Mesenteric fat pad (tissue), 1 donor: ENCODE measurements at places on chromosomes 13 and 19. TPM values are rescaled to one million over a fixed set of nuclear protein-coding genes. Genes with fewer than 3 reads are reported as not detected.

DNA sequence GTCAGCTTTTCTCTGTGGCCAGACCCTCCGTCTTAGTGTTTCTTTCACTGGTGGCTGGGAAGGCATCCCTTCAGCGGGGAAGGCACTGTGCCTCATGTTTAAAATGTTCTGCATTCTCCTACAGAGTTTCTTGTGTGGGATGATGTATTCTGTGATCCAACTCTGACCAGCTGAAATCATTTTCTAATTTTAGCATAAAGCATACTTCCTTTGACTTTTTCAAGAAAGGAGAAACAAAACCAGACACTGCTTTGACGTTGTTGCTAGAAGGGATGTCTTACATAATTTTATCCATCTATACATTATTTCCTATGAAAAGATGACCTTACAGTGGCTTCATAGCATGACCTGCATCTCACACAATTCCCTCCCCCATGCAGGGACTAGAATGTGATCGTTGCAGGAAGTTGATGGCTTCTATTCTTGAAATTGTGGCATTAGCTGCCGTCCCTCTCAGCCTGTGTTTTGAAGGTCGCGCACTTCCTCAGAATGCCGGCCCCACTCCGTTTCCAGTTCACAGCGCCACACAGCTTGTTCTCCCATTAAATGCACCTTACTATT, 38.6 kb upstream of the TEX29 start:
- no peak for DNase-seq

The MAB21L1 gene
- total RNA-seq, result 0.61 TPM

DNA sequence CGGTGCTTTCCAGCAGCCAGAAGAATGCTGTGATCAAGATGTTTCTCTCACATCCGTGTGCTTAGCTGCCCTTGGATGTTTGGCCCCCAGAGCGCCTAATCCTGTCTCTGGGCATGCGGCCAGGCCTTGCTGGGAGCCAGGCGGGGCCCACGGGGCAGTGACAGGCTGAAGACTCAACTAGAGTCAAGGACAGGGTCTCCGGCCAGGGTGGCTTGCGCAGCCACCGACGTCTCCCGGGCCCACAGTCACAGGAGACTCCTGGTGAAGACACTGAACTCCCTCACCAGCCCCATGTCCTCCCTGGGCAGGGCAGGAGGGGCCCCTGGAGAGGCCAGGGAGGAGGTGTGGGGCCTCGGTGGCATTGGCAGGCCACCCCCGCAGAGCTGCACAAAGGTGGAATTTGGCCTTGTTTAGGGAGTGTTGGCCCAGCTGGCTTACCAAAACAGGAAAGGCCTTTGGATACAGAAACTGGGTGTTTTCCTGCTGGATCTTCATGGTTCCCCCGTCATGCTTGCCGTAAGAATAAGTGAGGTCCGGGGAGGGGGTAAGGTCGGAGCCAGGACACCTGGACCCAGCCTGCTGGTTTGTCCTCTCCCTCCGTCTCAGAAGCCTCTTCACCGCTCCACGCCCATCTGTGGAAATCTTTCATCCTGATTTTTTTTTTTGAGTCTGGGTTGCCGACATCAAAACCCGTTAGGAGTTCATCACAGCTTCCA, 10.0 kb upstream of the NDUFS7 start:
- DNase-seq, result no peak

- no peak for DNase-seq
These were observed 15.5 kb downstream of the ZNF610 start for GRCh38 chr19:52351512-52351911.

DNA sequence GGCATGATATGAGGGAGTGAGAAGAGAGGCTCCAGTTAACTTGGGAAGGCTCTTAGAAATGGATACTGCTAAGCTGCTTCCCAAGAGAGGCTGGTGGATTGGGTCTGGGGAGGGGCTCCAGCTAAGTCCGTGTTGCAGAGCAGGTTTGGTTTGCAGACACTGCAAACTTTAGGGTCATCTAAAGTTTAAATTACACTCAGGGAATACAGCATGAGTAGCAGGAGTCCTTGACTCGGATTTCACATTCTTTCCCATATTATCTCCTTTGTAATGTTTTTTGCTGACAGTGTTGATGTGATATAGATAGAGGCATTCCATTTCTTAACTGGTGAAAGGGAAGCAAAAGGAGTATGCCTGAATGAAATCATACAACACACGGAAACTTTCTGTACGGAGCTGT, 31.9 kb downstream of the SGCG start:
- no peak for DNase-seq

GRCh38 chr13:35770756-35771297, 294.3 kb upstream of the MAB21L1 start:
- DNase-seq, result no peak

DNA sequence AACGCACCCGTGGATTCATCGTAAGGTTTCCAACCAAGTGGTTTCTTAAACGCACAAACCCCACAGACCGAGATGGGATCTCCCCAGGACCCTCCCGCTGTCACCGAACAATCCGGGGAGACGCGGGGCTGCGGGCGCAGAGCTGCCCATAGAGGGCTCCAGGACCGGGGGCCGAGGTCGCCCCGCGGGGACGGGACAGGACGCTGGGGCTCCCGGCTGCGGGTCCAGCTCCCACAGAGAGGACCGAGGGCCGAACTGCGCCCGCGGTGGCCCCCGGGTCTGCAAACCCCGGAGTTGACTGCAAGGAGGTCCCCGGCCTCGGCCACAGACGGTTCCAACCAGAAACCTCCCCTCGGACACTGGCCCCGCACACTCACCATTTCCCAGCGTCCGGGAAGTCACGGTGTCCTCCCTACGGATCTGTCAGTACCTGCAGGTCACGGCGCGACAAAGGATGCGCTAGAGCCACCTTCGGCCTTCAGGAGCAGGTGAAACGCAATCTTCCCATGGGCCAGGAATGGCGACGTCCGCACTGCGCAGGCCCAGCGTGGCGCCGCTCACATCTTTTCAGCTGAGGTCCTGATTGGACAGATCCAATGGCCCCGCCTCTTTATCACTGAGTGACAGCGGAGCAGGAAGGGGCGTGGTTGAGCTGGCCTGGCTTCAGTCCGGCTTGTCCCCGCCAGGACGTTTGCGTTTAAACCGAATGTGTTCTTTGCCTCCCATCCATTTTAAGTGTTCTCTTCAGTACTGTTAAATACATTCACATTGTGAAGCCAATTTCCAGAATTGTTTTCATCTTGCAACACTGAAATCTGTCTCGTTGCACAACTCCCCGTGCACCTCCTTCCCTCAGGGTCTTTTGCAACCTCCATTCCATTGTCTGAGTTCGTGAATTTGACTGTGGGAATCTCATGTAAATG, at the start of gene ZNF14:
Gene ZNF14, minus strand, starts transcription at position 534 of the 923 bp plus-strand sequence. Its CDS starts 154 bp downstream, at position 380.
- peak; percentile 96 for DNase-seq

DNA sequence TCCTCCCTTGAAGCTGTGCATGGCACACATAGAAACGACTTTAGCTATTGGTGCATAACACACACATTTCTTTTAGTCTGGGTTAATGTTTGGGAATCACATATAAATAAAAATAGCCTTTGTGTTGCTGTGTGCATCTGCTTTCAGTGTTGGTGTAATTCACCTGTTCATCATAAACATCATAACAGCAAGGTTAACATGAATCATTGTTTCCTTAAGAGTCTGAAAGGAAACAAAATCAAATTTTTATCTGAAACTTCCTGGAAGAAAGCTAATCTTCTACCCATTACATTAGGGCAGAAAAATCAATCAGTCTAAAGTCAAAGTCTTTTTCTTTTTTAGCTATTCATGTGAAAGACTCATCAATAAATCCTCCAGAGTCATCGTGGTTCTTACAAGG, 35.0 kb upstream of the TNFSF11 start:
- no peak for DNase-seq

The SIGLECL1 gene
- not detected for total RNA-seq

DNA sequence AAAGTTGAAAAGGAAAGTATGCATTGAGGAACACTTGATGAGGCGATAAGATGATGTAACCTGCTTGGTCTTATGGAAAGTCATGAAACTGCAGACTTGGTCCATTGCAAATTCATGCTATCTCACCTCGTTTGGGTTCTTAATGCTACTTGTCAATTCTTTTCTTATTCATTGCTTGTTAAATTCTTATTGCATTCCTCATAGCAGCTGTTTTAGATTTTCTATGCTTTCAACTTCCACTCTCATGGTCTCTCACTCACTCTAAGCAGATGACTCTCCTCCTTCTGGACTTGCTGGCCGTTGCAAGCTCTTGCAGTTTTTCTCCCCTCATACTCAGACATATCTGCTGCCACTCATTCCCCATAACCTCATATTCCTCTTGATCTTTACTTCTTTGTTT, 67.8 kb upstream of the CSNK1A1L start:
- DNase-seq, result no peak

The NCR1 gene
- total RNA-seq, result 0.51 TPM

GRCh38 chr13:44096901-44097300, 217.2 kb downstream of the LACC1 start:
- DNase-seq, result no peak

- DNase-seq, result no peak
These were observed 7.4 kb downstream of the ACP5 start for GRCh38 chr19:11570039-11570462.

The KIR2DL3 gene
- total RNA-seq, result not detected

The C13orf42 gene
- not detected for total RNA-seq

DNA sequence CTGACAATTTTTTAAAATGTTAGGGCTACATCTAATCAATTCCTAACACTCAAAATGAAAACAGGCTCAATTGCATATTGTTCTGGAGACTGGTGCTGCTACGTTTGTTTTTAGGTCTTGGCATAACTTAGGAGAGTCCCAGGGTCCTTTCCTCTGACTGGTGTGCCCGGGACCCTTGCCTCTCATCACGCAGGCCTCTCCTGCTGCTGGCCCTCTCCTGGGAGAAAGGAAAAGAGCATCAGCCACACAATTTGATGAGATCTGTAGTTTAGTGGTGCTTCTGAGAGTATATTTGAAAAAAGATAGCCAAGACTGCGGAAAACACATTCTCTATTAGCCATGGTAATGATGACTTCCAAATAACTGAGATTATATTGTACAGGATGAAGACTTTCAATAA, 380.0 kb downstream of the KLF12 start:
- no peak for DNase-seq

GRCh38 chr19:2365201-2365970, 5.3 kb downstream of the TMPRSS9 start:
- no peak for DNase-seq
